ENCODE measurements at places on chromosomes 2 and 18.

GRCh38 chr2:14558335-14558919 is 74.1 kb upstream of the LRATD1 start:
- DNase-seq, result peak; percentile 4

DNA sequence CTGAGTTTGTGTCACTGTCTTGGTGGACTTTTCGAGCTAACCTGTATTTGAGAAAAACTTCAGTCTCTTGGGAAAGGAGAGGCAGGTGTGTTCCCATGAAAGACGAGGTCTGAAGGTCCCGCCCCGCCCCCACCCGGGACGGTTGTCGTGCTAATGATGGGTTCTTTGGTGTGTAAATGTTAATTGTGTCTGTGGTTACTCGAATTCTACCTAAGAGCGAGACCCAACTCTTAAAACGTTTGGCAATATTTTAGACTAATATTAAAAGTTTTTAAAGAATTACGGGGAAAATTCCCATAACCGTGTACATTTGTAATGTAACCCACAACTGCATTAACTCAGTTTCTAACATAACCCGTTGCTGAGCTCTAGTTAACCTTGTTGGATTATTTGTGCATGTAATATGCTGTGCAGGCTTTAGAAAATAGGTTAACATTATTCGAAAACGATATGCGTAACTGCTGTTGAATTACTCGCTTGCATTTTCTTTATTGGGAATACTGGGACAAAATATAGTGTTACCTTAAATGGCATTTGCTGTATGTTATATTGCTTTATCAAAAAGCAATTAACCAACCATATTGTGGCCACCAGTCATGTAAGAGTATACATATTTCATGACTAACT is 833 bp downstream of the EPB41L5 start:
- no peak for DNase-seq

DNA sequence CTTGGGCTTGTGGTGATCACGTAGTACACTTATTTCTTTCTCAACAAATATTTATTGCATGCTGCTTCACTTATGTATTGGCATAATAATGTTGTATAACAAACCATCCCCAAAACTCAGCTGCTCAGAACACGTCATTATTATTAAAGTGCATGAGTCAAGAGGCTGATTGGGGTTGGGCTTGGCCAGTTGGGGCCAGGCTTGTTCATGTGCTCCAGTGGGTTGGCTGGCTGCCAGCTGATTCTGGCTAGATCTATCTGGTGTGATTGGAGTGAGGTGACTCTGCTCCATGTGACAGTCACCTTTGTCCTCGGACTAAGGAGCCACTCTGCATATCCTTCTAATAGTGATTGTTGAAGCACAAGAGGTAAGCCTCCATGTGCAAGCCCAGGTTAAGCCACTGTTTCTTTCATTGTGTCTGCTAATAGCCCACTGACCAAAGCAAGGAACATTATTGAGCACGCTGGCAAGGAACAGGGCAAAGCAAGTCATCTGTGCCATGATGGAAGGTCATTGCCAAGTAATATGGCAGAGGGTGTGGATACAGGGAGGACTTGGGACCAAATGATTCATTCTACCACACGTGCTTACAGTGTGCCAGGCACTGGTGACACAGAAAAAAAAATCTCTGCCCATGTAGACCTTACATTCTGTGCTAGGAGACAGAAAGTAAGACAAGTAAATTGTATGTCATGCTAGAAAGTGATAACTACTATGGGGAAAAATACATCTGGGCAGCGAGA is 63.3 kb upstream of the TMEM182 start:
- DNase-seq, result no peak

- no peak for DNase-seq
Measured at GRCh38 chr2:23976883-23977282, 33.0 kb upstream of the MFSD2B start.

GRCh38 chr2:216555274-216555673 is 56.6 kb downstream of the RPL37A start:
- no peak for DNase-seq

DNA sequence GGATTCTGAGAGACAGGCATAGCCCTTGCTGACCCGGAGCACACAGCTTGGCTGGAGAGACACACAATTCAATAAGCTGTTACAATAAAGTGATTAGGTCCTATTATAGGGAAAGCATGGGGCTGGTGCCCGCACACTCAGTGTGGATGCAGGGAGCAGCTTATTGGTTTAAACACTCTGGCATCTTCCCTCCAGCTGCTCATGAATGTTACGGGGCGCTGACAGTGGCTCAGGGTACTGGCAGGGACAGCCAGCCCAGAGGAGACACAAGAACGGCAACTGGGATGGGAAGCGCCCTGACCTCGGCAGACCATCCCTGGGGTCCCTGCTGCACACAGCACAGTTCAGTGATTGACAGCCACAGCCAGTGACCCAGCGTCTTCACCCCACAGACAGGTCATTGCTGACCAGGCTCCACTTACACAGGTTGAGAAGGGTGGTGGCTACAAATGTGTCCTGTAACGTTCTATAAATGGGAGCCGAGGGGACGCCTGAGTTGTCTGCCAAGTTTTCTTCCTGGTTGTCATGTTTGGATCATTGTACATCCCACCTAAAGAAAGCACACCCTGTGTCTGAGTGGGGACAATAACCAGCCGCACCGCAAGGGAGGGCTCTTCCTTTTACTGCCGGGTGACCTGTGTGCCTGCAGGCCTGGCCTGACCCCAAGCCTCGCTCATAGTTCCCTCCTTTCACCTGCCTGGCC is 60.3 kb downstream of the SH3BP4 start:
- no peak for DNase-seq

DNA sequence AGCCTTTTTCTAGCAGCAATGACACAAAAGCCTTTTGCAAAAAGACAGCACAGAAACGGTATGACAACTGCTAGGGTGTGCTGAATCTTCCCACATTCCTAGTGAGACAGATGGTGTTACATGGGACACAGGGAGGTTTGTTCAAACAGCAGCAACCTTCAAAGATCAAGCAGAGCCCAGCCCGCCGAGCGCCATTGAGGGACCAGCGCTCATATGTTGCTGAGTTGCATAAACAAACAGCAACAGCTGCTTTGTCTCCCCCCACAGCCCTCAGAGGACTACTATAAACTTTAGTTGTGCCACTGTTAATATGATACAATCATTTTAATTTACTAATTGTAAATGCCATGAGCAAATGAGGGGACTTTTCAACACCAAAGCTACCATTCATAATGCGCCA is 117.7 kb downstream of the ZEB2 start:
- no peak for DNase-seq
